CD4-positive, alpha-beta T cell treated with Interleukin-4 for 4 hours (primary cell): ENCODE measurements at places on chromosomes 11 and 22.

- DNase-seq: no peak
These were observed 11.3 kb upstream of the CCDC86 start for GRCh38 chr11:60830478-60831142.

DNA sequence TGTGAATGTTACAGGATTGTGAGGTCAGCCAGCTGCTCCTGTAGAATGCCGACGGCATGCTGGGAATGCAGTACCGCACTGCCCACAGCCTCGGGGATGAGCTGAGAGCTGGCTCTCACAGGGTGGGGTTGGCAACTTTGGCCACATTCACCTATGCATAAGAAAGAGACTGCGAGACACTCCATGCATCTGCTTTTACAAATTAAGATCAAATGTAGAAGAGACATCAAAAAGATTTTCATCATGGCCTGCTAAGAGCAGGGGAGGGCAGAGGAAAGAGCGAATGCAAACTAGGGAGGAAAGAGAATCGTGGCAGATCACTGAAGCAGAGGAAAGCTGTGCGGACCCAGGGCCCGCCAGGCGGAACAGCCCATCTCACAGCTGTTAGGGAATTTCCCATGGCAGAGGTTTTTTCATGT, 49.8 kb upstream of the SPATA19 start:
- no peak for DNase-seq

GRCh38 chr11:11960687-11961086, 47.7 kb downstream of the DKK3 start:
- DNase-seq: peak; percentile 38

DNA sequence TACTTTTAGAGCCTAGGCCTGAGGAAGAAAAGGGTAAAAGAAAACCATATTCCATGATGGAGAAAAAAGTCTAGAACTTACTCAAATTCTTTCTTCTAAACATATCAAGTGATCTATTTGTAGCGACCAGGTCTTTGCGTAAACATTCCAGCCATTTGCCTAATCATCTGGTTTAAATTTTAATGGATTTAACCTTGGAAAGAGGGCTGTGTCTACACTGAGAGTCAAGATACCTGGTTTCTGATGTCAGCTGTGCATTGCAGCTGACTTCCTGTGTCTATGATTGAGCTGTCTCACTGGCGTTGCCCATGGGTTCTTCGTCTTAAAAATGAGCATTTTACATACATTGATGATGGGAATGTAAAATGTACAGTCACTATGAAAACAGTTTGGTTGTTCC, 10.0 kb upstream of the TMEM123 start:
- DNase-seq: no peak
